ENCODE measurements at places on chromosomes 4 and X.

- no peak overlapping the region for H3K27ac ChIP-seq
- no peaks in the 10 kb centered on the region for H3K36me3 ChIP-seq
- H3K27me3 ChIP-seq: no peaks in the 10 kb centered on the region
- H3K4me1 ChIP-seq: no peaks in the 10 kb centered on the region
- DNase-seq: no peak
These were observed 52.1 kb downstream of the PWWP3B start for GRCh38 chrX:106220177-106220576.

DNA sequence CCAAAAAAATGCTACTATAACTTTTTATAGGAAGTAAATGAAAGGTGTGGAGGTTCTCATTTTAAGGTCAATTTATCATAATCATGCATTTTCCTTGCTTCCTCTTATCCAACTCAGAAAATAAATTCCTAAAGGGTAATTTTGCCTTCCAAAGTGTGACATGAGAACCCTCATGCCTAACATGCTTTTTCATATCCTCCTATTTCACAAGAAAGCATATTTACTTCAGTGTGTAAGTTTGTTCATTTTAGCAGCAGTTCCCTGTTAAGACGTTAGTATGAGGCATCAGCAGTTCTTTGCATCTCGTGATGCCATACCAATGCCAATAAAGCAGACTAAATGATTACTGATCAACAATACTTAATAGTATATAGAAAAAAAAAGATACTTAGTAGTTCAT, 18.4 kb downstream of the WDFY3 start:
- H3K36me3 ChIP-seq: no peaks in the 10 kb centered on the region
- H3K27me3 ChIP-seq: no peaks in the 10 kb centered on the region

GRCh38 chr4:187166886-187167512, 443.3 kb upstream of the FAT1 start:
- no peak for DNase-seq
- no peaks in the 10 kb centered on the region for H3K36me3 ChIP-seq
- H3K27ac ChIP-seq: no peak overlapping the region
- H3K4me3 ChIP-seq: no peak overlapping the region
- no peaks in the 10 kb centered on the region for H3K27me3 ChIP-seq

DNA sequence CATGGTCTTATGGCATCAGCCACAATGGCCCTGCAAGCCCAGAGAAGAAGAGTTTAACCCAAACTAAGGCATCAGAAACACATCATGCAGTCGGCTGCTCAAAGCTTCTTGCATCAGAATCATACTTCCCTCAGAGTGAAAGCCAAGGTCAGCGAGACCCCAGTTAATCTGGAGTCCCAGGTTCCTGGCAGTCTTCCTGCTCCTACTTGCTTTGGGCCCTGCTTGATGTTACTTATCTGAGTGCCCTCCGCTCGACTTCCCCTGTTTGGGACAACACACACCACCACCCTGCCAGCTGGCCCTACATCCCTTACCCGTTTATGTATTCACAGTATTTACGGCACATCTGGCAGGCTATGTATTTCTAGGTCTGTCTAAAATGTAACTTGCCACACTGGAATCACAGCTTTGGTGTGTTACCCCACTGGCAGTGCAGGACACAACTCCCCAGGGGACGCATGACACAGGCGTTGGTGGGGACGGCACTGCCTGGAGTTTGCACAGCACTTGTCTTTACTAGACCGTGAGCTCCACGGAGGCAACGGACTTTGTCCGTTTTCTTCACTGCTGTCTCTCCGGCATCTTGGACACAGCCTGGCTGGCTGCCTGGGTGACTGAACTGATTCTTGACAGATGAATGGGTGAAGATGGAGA, 22.8 kb downstream of the CRMP1 start:
- no peak overlapping the region for H3K27ac ChIP-seq
- no peak overlapping the region for H3K4me3 ChIP-seq
- no peak for DNase-seq
- H3K36me3 ChIP-seq: no peaks in the 10 kb centered on the region
- H3K27me3 ChIP-seq: no peaks in the 10 kb centered on the region

GRCh38 chr4:184616633-184617551, 32.4 kb downstream of the CASP3 start:
- H3K27ac ChIP-seq: no peak overlapping the region
- no peak for DNase-seq
- H3K27me3 ChIP-seq: no peaks in the 10 kb centered on the region
- H3K4me3 ChIP-seq: no peak overlapping the region
- H3K4me1 ChIP-seq: no peaks in the 10 kb centered on the region

- no peak for DNase-seq
- H3K27me3 ChIP-seq: no peaks in the 10 kb centered on the region
- H3K4me3 ChIP-seq: no peak overlapping the region
- no peaks in the 10 kb centered on the region for H3K4me1 ChIP-seq
- peaks cover 1% of the 10 kb centered on the region for H3K36me3 ChIP-seq
These were observed 15.8 kb downstream of the RPL39 start for GRCh38 chrX:119775517-119776238.

DNA sequence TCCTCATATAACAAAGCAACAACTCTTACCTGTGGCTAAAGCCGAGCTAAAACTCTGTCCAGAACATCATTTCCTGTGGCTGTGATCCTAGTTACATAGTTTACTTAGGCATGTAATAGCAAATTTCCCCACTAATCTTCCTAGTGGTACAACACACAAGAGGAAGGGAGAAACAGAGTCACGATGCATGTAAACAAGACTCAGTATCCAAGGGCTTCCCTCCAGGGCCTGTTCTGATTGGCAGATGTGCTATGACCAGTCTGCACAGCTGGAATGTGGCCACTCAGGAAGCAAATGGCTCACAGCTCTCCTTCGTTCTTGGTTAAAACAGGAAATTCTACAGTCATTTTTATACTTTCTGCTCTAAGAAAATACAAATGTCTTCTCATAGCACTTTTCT, 49.2 kb upstream of the PRSS48 start:
- no peaks in the 10 kb centered on the region for H3K27me3 ChIP-seq
- no peak for DNase-seq
- no peaks in the 10 kb centered on the region for H3K36me3 ChIP-seq

GRCh38 chr4:154559494-154560418, 3.1 kb upstream of the FGB start:
- H3K36me3 ChIP-seq: no peaks in the 10 kb centered on the region
- DNase-seq: no peak
- H3K4me1 ChIP-seq: no peaks in the 10 kb centered on the region
- H3K27me3 ChIP-seq: no peaks in the 10 kb centered on the region
- H3K4me3 ChIP-seq: no peak overlapping the region

GRCh38 chrX:110748256-110748806, 47.3 kb downstream of the CHRDL1 start:
- DNase-seq: no peak
- peaks cover 4% of the 10 kb centered on the region for H3K4me1 ChIP-seq
- no peaks in the 10 kb centered on the region for H3K27me3 ChIP-seq
- H3K27ac ChIP-seq: no peak overlapping the region
- H3K36me3 ChIP-seq: no peaks in the 10 kb centered on the region

DNA sequence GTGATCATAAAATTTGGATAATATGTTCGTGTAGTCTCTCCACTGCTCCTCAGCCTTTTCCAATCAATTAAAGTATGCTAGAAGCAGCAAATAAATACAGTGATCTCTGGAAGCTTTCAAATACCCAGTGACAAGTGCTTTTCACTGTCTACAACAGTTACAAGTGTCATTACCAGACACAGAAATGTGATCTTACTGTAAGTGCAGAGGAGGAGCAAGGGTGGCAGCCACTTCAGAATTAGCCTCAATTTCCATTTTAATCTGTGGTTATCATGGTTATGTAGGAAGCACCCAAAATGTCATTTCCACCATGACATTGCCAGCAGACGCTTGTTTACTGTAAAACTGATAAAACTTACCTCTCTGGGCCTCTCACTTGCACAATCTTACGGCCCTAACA, 133.9 kb upstream of the ADAMTS3 start:
- H3K36me3 ChIP-seq: no peaks in the 10 kb centered on the region
- no peak for DNase-seq
- H3K27ac ChIP-seq: no peak overlapping the region
- no peak overlapping the region for H3K4me3 ChIP-seq
- no peaks in the 10 kb centered on the region for H3K27me3 ChIP-seq
- no peaks in the 10 kb centered on the region for H3K4me1 ChIP-seq

DNA sequence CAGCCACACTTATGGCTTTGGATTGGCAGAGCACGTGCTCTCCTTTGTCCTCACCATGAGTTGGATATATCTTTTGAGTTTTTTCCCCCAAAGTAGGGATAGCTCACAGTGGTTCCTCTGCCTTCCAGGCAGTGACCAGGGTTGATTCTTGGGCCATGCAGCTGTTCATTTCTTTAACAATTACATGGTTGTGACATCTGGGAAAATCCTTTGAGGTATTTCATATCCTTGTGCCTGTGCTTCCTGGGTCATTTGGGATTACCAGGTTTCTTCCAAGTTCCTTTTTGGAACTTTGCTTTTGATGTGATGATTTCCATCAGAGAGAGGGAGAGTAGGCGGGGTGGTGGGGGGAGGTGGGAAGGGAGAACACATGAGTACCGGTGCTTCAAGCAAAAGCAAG, 15.6 kb downstream of the BCORL1 start:
- no peak overlapping the region for H3K4me3 ChIP-seq
- DNase-seq: no peak
- H3K27ac ChIP-seq: no peak overlapping the region
- H3K36me3 ChIP-seq: no peaks in the 10 kb centered on the region
- H3K4me1 ChIP-seq: peaks cover 10% of the 10 kb centered on the region
- H3K27me3 ChIP-seq: no peaks in the 10 kb centered on the region

GRCh38 chrX:31115398-31115797, 43.6 kb upstream of the FTHL17 start:
- H3K27me3 ChIP-seq: no peaks in the 10 kb centered on the region
- H3K4me1 ChIP-seq: no peaks in the 10 kb centered on the region
- H3K4me3 ChIP-seq: no peak overlapping the region

DNA sequence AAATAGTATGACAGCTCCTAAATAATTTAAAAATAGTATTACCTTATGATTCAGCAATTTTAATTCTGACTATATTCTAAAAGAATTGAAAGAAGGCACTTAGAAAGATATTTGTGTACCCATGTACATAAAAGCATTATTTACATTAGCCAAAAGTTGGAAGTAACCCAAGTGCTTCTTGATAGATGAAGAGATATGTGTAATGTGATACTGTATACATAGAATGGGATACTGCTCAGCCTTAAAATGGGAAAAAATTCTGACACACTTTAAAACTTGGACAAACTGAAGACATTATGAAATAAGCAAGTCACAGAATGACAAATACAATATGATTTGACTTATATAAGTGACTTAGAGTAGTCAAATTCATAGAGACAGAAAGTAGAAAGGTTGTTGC, 112.2 kb downstream of the IDS start:
- DNase-seq: no peak
- no peaks in the 10 kb centered on the region for H3K4me1 ChIP-seq
- no peaks in the 10 kb centered on the region for H3K36me3 ChIP-seq
- no peak overlapping the region for H3K4me3 ChIP-seq
- no peak overlapping the region for H3K27ac ChIP-seq

DNA sequence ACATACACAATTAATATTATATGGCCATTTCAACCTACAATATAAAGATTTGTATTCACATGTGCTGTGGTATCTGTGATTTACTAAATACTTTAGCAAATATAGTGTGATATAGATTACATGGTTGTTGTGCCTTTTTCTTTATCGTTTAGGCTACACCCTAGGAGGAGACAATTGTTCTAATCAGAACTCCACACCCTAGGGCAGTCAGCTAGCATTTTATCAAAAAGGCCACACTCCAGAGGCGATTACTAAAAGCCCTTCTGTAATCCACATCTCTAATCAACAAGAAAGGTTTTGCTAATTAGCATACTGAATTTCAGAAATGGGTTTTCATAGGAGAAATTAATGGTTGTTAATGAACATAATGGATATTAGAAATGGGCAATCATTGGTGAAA, 319.5 kb upstream of the NOCT start:
- no peaks in the 10 kb centered on the region for H3K4me1 ChIP-seq
- no peak for DNase-seq
- H3K36me3 ChIP-seq: no peaks in the 10 kb centered on the region
- no peaks in the 10 kb centered on the region for H3K27me3 ChIP-seq

- no peaks in the 10 kb centered on the region for H3K27me3 ChIP-seq
- H3K27ac ChIP-seq: peak overlapping the region; percentile 2
- H3K4me3 ChIP-seq: no peak overlapping the region
These were observed 62.3 kb downstream of the FAM193A start for GRCh38 chr4:2598511-2599303.

DNA sequence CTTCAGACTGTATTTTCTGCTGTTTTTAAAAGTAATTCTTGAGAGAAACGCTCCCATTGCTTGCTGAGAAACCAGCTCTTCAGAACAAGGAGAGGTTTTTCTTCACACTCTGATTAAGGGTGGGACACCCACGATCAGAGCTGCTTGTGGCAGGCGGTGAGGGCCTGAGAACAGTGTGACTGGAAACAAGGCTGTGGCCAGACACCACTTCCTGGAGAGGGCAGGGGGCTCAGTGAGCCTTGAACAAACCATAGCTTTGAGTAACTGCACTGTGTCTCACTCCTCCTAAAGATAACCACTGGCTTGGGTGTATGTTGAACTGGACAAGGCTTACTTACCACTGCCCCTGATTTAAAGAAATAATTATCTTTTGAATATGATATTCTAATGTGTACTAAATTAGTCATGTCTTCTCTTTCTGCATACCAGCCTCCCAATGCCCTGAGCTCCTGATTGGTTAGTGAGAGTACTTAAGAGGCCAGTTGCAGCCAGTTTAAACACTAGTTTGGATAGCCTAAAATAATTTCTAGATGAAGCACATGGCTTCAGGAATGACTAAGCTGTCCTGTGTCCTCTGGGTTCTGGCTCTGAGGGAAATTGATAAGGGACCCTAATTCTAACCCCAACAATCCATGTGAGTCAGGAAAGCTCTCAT, 3.7 kb upstream of the GPR82 start:
- no peaks in the 10 kb centered on the region for H3K4me1 ChIP-seq
- H3K4me3 ChIP-seq: no peak overlapping the region
- no peak overlapping the region for H3K27ac ChIP-seq
- no peaks in the 10 kb centered on the region for H3K36me3 ChIP-seq

DNA sequence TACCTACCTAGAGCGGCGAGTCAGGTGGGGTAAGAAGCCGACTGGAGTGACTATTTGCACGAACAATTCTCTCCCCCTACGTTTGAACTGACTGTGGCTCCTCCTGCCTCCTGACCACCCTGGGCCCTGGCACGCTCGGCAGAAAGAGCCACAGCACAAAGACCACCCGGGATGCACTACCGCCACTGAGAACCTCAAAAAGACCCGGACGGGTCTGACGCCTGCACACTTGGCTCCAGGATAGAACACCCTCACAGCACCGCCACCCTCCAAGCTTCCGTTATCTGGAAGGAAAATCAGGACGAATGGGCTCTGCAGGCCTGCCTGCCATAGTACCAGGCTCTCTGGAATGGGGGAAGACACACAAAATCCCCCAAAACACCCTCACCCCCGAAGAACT, 2.2 kb downstream of the LRPAP1 start:
- peaks cover 27% of the 10 kb centered on the region for H3K4me1 ChIP-seq
- H3K27me3 ChIP-seq: no peaks in the 10 kb centered on the region
- H3K27ac ChIP-seq: no peak overlapping the region
- H3K36me3 ChIP-seq: peaks cover 51% of the 10 kb centered on the region
- no peak overlapping the region for H3K4me3 ChIP-seq

GRCh38 chr4:28926156-28926555, 1794.0 kb upstream of the PCDH7 start:
- H3K36me3 ChIP-seq: no peaks in the 10 kb centered on the region
- DNase-seq: no peak
- no peak overlapping the region for H3K27ac ChIP-seq

- H3K27ac ChIP-seq: peak overlapping the region; percentile 80
- H3K4me3 ChIP-seq: no peak overlapping the region
- peaks cover 17% of the 10 kb centered on the region for H3K36me3 ChIP-seq
- H3K27me3 ChIP-seq: no peaks in the 10 kb centered on the region
- H3K4me1 ChIP-seq: peaks cover 14% of the 10 kb centered on the region
These were observed 27.4 kb downstream of the HOPX start for GRCh38 chr4:56653461-56654237.
